ENCODE measurements at places on chromosomes 6 and 20.

GRCh38 chr6:141753180-141753579 lies 379.5 kb upstream of the GJE1 start:
- no peak for DNase-seq

GRCh38 chr6:158868890-158869825 lies 50.0 kb upstream of the EZR start:
- peak; percentile 94 for DNase-seq

- DNase-seq, result no peak
Observed at GRCh38 chr6:44734886-44735629, 347.6 kb downstream of the CDC5L start.

GRCh38 chr20:25032478-25033264 lies 25.3 kb downstream of the ACSS1 start:
- no peak for DNase-seq

DNA sequence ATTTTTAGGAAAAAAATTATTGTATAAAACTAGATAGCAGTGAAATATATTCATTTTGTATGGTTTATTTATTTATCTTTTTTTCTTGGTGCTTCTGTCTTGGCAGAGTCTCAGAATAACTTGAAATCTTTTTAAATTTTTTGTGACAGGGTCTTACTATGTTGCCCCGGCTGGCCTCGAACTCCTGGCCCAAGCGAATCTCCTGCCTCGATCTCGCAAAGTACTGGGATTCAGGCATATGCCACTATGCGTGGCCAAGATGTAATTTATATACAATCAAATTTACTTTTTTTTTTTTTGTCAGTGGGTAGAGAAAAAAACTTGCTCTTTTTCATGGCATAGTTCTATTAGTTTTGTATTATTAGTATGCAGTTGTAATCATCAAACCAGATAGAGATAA lies 13.7 kb downstream of the CBFA2T2 start:
- no peak for DNase-seq

GRCh38 chr20:60491051-60491581 lies 532.9 kb downstream of the CDH26 start:
- DNase-seq, result no peak

DNA sequence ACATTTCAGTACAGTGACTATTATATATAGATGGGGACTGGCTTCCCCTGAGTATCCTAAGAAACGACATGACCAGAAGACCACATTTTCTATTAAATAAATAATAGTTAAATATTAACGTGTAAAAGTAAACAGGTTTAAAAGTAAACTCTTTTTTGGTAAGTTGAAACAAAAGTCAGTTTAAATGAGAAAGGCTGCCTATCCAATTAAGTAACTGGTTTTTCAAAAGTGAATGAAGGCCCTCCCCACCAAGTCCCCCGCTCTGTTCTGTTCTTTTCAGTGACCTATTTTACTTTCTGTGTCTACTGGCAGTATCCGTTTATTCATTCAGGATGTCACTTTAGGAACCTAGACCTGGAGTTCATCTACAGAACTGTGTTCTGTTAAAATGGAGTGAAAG lies 32.0 kb downstream of the QKI start:
- no peak for DNase-seq

GRCh38 chr20:36768768-36769430 lies 4.7 kb downstream of the DSN1 start:
- DNase-seq, result no peak

GRCh38 chr6:24883618-24884017 lies 52.1 kb downstream of the RIPOR2 start:
- DNase-seq, result no peak

- DNase-seq, result no peak
Observed at GRCh38 chr20:57056651-57057050, 209.8 kb downstream of the BMP7 start.

DNA sequence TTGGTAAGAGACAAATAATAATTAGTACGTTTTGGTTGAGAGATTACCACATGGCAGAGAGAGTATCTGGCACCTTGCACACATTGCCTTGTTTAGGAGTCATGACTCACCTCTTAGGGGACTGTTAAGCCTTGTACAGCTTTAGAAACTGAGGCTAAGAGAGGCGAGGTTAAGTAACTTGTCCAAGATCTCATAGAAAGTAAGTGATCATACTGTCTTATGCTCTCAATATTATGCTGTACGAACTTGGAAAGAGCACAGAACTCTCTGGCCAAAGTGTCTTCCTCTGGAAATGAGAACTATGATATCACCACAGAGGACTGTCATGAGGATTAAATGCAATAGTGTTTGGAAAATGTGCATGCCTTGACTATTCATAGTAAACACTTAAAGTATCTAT lies 249.0 kb downstream of the UTRN start:
- DNase-seq, result no peak

DNA sequence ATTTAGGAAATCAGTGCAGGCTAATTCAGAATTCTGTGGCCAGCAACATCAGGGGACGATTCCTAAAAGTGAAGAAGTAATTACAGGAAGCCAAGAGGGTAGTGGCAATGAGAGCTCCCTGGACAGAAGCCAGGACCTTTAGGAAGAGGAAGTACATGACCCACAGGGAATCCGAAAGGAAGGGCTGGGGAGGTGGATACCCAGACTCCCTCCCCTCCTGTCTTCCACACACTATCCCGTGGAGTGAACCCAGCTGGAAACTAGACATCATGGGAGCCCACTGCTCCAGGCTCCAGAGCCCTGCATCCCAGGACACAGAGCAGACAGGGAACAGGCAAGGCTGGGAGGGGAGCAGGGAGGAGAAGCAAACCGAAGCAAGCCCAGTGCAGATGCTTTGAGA lies 83.0 kb downstream of the SNX5 start:
- no peak for DNase-seq

DNA sequence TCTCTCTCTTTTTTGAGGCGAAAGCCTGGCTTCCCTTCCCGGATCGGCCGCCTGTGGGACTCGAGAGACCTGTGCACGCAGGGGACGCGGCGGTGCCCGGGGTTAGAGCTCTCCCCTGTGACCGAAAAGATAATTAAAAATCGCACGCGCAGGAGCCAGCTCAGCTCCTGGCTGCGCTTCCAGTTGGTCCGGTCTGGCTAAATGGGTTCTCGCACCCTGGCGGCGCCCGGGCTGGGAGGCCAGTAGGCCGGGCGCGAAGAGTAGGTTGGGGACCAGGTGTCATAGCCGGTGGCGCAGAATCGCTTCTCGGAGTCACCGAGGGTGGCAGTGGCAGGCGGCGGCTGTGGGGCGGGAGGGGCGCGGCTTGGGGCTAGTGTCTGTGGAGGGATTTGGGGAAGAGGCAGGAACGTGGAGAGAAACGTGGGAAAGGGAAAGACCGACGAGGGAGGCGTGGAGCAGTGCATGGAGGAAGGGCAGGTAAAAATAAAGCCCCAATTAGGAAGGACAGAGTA lies 41.9 kb upstream of the SUPT3H start:
- DNase-seq, result peak; percentile 30

DNA sequence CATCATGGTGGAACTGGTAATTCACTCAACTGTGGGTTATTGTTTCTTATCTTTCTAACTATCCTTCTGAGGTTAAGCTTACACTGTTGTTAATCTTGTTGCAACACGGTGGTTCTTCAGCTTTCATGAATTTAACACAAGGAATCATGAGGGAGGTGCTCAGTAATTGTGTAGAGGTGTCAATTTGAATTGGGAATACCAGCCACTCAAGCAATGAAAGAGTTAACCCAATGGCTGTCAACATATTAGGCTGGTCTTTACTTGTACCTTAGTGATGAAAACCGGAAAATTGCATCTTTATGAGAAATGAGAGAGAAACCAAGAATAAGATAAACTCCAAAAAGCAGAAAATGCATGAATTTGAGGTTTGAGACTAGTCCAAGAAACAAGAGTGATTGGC lies 95.7 kb downstream of the HS3ST5 start:
- no peak for DNase-seq

GRCh38 chr6:114157848-114158247 lies 185.0 kb downstream of the HS3ST5 start:
- DNase-seq, result no peak

DNA sequence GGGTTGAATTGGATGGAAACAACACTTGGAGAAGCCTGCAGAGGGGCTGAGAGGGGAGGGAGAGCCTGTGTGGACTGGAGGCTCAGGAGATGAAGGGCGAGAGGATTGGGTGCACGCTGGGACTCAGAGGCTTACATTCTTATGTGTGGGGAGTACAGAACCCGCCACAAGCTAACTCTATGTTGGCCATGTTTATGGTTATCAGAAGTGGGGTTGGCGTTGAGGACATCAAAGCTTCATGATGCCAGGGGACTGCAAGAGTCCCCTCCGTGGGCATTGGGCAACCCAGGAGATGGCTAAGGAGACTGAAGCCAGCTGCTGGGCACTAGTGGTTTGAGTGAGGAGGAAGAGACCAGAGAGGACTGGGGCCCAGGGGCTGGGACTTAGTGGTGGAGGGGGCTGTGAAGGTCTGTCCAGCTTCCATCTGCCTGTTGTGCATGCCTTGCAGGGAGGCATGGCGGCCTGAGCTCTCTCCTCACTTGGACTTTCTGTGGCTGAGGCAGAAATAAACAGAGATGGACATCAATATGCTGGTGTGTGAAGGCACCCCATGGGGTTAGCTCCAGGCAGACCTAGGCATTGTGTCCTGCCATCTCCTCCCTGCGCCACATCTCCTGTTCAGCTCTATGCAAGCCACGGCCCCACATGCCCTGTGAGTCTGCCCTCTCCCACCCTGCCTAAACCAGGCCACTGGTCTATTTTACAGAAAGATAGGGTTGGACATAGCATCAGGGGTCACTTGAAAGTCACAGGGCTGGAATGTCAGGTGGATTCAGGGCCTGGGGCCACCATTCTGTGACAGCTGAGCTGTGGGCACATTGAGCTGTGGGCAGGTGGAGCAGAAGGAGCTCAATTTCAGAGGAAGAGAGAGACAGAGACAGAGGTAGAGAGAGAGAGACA lies 61.6 kb downstream of the PHACTR3 start:
- no peak for DNase-seq

DNA sequence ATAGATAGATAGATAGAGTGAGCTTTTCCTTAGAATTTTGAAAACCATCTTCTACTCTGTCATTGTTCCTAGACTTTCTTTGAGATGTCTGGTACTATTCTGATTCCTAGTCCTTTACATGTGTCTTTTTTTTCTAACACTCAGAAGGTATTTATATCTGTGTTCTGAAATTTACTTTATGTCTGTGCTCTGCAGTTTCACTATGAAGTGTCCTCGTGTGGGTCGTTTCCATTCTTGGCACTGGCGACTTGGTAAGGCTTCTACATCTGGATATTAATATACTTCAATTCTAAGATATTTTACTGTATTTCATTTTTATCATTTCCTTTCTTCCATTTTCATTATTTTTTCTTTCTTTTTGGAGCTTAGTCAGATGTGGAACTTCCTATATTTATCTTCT lies 87.0 kb downstream of the FHL5 start:
- DNase-seq, result no peak

Data from stimulated activated CD4-positive, alpha-beta T cell treated with anti-CD3 and anti-CD28 coated beads, Interleukin-1b, Interleukin-23, amount 100 ng/mL, for 24 hours (primary cell).